HAP-1 (cell line): ENCODE measurements at places on chromosomes 16 and 17.

GRCh38 chr16:77951788-77952187 lies 70.6 kb upstream of the CLEC3A start:
- DNase-seq, result no peak

- DNase-seq, result no peak
Observed at GRCh38 chr16:35691057-35691456, 2231.6 kb downstream of the TP53TG3F start.

- no peak for DNase-seq
Observed at GRCh38 chr17:70270554-70270953, 101.2 kb downstream of the KCNJ2 start.

DNA sequence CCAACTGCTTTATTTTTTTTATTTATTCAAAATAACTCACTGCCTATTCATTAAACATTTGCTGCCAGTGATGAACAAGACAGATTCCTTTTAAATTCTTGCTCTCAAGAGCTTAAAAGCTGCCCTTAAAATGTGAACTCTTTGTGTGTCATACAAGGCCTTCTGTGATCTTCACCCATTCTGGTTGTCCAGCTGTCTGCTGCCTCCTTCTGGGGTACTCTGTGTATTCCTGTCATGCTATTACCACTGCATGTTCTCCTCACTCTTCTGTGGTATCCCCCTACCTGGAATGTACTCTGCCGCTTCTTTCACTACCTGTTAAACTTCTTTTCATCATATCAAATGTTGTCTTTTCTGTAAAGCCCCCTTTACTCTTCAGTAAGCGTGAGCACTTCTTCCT lies 165.8 kb downstream of the CHD9 start:
- no peak for DNase-seq

GRCh38 chr16:56022818-56023217 lies 147.6 kb upstream of the CES5A start:
- no peak for DNase-seq

GRCh38 chr16:73605309-73605708 lies 557.4 kb upstream of the ZFHX3 start:
- DNase-seq, result no peak

DNA sequence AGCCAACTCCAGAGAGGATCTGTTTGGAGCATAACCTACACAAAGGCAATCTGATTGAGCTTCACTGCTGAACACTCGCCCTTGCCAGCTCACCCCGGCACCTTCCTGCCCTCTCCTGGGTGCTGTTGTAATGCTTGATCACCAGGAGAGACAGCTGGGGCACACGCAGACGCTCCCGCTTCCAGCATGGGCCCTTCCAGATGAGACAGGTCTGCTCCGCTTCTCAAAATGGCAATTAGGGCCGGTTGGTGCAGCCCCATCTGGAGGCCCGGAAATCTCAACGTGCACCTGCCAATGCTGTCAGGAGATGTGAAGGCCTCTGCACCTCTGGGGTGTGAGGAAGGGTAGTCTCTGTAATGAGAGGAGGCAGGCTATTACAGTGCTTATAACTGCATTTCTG lies 206.1 kb downstream of the ABCC12 start:
- no peak for DNase-seq

DNA sequence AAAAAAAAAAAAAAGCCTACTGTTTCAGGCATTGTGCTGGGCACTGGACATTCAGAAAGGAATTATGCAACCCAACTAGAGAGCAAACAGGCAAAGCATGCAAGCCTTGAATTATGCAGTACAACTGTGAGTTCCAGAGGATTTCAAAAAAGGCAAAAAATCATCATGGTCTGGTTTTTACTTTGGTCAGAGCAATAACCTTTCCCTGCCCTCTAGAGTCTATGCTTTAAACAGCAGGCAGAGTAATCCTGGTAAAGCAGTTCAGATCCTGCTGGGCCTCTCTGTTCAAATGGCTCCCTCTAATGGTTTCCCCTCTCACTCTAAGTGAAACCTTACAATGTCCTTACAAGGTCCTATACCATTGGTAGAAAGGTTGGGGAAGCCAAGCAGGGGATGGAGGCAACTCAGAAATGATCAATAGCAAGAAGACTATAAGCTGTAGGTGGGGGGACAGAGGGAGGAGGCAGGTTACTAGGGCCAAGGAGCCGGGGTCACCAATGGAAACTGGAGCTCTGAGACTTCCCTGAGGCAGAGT lies 4.6 kb upstream of the TAF15 start:
- peak; percentile 93 for DNase-seq

DNA sequence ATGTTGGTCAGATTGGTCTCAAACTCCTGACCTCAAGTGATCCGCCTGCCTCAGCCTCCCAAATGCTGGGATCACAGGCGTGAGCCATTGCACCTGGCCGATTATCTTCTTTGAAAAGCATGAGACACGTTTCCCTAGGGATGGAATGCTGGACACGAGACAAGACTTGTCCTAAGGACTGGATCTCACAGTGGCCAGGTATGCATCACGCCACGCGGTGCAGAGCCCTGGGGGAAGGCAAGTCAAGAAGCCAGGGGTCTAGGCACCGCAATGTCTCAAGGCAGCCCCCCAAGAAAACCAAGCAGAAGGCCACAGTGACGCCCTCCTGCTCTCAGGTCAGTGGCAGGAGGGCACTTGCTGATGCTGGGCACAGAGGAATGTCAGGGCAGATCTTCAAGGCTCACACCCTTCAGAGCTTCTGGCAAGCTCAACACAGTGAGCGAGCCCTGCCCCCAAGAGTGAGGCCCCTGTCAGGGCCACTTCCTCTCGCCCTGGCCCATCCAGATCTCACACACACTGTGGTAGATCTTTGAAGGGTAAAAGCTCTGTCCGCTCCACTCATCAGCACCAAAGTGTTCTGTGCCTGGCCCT lies 134.7 kb downstream of the ZNF778 start:
- no peak for DNase-seq

DNA sequence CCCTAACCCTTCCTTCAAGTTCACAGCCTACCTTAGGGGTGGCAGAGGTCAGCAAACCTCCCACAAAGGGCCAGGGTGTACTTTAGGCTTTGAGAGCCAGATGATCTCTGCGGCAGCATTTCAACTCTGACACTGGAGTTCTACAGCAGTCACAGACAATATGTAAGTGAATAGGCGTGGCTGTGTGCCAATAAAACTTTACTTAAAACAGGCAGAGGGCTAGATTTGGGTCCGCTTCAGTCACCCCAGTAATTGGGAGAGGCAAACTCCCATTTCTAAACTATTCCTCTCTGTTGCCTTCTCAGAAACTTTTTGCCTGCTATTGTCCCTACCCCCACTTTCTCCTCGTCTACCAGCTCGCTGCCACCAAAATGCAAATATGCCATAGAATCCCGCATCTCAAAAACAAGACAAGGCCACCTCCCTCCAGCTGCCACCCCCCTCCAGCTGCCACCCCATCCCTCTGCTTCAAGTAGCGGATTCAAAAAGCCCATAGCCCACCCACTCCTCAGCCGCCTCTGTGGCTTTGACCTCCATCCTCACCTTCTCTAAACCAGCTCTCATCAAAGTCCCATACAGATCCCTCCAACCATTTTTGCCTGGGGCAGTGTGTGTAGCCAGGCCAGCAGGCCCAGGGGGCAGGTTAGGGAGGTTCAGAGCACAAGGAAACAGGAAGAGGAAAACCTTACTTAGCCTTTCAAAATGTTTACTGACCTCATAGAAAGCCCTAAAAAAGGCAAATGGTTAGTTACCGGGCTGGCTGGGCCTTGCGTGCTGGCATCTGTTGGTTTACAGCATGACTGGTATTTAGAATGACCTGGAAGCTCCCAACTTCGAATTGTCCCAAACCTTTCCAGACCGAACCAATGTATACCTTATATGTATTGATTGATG lies 19.9 kb upstream of the DNAH17 start:
- DNase-seq, result no peak
